T-cell (primary cell): ENCODE measurements at places on chromosomes 2 and 18.
A peak's percentile ranks its signal among the peaks of the same experiment; 100 is the strongest.

DNA sequence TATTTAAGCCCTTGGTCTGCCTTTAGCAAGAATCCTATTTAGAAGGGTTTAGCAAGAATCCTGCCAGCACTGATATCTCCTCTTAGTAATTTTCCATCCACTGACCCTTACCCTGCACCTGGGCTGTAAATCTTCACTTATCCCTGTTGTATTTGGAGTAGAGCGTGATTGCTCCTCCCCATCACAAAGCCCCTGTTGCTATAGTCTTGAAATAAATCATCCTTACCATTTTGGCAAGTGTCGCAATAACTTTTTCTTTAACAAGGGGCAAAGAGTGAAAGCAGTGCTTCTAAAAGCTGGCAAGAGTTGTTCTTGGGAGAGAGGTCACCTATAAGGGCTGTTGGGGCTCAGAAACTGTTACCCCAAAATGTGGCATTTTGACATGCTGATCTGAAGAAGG is 3.7 kb upstream of the SCTR start:
- H3K27ac ChIP-seq = no peak overlapping the region
- no peaks in the 10 kb centered on the region for H3K4me1 ChIP-seq
- peaks cover under 1% of the 10 kb centered on the region for H3K27me3 ChIP-seq
- H3K4me3 ChIP-seq = no peak overlapping the region

DNA sequence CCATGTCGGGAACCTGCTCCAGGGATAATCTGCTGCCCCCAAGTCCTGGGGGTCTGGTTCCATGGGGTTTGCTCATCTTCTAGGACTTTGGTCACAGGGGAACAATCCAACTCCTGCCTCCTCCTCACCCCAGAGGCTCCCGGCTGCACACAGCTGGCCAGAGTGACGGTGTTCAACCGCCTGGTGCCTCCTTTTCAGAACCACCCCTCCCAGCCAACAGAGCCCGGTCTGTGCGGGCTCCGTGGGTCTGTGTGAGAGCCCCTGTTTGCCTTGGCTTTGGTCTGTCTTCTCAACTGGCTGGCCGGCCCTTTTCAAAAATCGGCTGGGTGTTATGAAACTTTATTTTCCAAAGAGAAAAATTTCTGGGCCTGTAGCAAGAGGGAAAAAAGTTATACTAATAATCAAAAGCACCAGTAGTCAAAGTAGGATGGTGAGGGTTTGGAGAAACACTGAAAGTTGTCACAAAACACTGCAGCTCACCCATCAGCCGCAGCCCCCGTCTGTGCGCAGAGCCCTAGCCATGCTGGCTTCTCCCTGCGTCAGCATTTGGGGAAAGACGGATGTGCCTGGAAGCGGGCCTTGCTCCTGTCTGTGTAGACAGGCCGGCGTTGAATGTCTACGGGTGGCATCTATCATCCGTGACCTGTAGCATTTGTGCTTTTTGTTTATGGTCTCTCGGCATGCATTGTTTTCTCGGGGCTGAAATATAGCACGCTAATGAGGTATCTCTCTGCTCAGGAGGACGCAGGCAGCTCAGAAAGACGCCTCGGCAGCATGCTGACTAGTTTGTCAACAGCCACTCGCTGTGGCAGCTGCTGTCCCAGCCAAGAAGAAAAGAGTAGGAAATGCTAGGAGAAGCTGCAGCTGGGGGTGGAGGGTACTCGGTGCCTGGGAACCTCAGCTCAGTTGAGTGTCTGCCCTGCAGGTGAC is 138.6 kb downstream of the GLI2 start:
- H3K27ac ChIP-seq = no peak overlapping the region
- peaks cover 10% of the 10 kb centered on the region for H3K27me3 ChIP-seq
- no peak for DNase-seq
- H3K4me1 ChIP-seq = no peaks in the 10 kb centered on the region

- H3K4me3 ChIP-seq = no peak overlapping the region
- H3K27ac ChIP-seq = no peak overlapping the region
- no peak for DNase-seq
These were observed 33.4 kb upstream of the TMEM131 start for GRCh38 chr2:98028931-98029717.

DNA sequence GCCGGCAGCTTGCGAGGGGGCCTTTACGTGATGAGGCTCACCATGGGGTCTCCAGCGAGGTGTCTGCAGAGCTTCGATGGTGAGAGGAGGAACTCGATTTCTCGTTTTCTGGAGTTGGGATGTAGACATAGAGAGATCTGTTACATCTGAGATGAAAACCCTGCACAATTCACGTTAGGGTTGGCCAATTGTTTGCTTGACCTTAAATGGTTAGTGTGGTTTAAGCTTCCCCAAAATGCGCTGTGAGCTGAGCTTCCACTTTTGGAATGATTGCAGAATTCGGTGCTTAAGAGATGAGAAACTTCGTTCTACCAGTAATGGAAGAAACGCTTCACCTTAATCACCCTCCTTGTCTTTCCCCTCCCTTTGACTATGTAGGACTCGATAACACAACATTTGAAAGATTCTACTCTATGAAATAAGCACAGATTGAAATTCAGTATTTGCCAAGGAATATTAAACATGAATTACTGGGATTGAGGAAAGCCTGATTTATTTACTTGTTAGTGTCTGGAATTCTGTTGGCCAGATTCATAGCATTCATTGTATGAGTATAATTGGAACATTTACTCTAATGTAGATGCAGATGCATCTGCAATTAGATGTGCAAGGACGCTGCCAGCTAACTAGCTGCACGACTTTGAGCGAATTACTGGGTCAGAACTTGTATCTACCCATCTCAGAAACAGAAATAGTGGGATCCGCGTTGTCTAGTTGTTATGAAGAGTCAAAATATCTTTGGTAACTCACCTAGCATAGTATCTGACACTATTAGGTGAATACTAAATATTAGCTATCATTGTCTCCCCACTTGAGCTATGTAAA is 1.6 kb upstream of the KLF7 start:
- H3K27ac ChIP-seq = peak overlapping the region; percentile 90
- H3K36me3 ChIP-seq = no peaks in the 10 kb centered on the region
- DNase-seq = no peak
- peaks cover 19% of the 10 kb centered on the region for H3K27me3 ChIP-seq

DNA sequence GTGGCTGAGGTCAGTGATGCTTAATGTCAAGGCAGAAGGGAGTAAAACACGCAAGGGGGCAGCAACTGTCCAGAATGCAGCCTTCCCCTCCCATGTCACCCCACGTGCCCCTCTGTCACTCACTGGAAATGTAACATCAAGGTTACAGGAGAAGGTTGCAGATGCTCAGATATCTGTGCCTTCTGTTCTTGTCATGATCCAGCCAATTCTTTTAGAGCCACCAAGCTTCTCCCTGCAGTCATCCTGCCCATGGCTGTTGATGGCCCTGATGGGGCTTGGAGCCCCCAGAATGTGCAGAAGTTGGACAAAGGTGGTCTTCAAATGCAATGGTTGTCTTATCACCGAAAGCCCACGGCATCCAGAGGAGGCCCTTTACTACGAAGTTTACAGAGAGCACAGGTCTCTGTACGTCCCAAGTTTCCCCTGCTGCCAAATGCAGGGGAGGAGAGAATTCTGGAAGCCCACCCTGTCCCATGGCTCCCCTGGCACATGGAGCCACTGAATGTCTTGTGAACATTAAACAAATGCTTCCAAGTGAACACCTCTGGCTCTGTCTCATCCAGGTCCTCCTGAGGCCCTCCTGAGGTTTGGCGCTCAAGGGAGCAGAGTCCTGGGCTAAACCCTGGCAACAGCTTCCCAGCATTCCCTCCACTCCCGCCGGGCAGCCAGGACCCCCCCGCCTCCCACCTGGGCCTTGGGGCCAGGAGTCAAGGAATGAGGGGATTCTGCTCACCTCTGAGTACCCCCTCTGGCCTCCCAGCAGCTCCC is 4.5 kb upstream of the GPR55 start:
- no peak for DNase-seq
- H3K27ac ChIP-seq = no peak overlapping the region
- no peaks in the 10 kb centered on the region for H3K36me3 ChIP-seq
- H3K4me3 ChIP-seq = no peak overlapping the region
- H3K4me1 ChIP-seq = no peaks in the 10 kb centered on the region
- peaks cover 16% of the 10 kb centered on the region for H3K27me3 ChIP-seq

DNA sequence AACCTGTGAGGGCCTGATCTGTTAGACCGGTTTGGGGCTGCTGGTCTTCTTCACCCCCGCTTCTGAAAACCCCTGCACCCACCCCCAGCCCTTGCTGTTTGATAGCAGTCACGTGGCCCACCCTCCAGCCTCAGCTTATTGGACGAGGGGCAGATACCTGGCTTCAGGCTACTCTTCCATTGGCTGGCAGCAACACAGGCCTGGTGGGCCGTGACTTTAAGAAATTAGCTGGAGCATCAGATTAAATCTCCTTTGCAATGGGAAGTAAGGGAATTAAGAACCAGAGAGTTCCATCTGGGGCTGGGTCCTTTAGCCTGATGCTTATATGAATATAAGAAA is 107.3 kb downstream of the KLHL29 start:
- no peak overlapping the region for H3K27ac ChIP-seq
- no peaks in the 10 kb centered on the region for H3K36me3 ChIP-seq
- H3K4me1 ChIP-seq = peaks cover 12% of the 10 kb centered on the region
- DNase-seq = no peak
- no peak overlapping the region for H3K4me3 ChIP-seq

- no peak overlapping the region for H3K4me3 ChIP-seq
- no peaks in the 10 kb centered on the region for H3K36me3 ChIP-seq
- no peaks in the 10 kb centered on the region for H3K27me3 ChIP-seq
- no peak for DNase-seq
- H3K4me1 ChIP-seq = no peaks in the 10 kb centered on the region
These were observed 36.2 kb upstream of the HS6ST1 start for GRCh38 chr2:128354726-128355470.

- no peak for DNase-seq
- H3K27ac ChIP-seq = no peak overlapping the region
- H3K4me1 ChIP-seq = no peaks in the 10 kb centered on the region
- no peak overlapping the region for H3K4me3 ChIP-seq
These were observed 53.5 kb upstream of the PGAP1 start for GRCh38 chr2:196980001-196980400.

DNA sequence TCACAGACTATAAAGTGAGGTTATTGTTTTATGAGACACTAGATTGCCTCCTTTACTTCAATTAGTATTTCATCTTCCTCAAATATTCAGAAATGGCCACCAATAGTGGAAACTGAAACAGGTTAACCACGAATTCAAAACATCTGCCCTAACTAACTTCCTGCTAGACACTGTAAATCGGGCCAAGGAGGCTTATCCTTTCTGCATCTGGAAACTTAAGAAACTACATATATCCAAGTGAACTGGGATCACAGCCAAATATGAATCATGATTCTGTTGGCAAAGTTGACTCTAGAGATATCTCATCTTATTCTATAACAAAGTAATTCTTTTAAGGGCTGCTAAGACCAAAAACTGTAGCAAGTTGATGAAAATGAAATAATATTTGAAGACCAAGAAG is 136.6 kb upstream of the ZC3H15 start:
- H3K4me1 ChIP-seq = no peaks in the 10 kb centered on the region
- H3K4me3 ChIP-seq = no peak overlapping the region
- H3K36me3 ChIP-seq = no peaks in the 10 kb centered on the region
- H3K27me3 ChIP-seq = no peaks in the 10 kb centered on the region
- DNase-seq = no peak

GRCh38 chr2:206867006-206867405 is 72.3 kb upstream of the CPO start:
- H3K27ac ChIP-seq = no peak overlapping the region
- no peaks in the 10 kb centered on the region for H3K4me1 ChIP-seq
- H3K36me3 ChIP-seq = no peaks in the 10 kb centered on the region
- no peaks in the 10 kb centered on the region for H3K27me3 ChIP-seq

GRCh38 chr2:48838029-48838428 is 82.5 kb upstream of the LHCGR start:
- H3K4me1 ChIP-seq = no peaks in the 10 kb centered on the region
- H3K36me3 ChIP-seq = no peaks in the 10 kb centered on the region
- no peaks in the 10 kb centered on the region for H3K27me3 ChIP-seq
- DNase-seq = no peak
- no peak overlapping the region for H3K27ac ChIP-seq
- H3K4me3 ChIP-seq = no peak overlapping the region

GRCh38 chr2:176657393-176657792 is 388.2 kb downstream of the MTX2 start:
- H3K27me3 ChIP-seq = no peaks in the 10 kb centered on the region
- H3K4me1 ChIP-seq = no peaks in the 10 kb centered on the region
- DNase-seq = no peak
- H3K4me3 ChIP-seq = no peak overlapping the region

DNA sequence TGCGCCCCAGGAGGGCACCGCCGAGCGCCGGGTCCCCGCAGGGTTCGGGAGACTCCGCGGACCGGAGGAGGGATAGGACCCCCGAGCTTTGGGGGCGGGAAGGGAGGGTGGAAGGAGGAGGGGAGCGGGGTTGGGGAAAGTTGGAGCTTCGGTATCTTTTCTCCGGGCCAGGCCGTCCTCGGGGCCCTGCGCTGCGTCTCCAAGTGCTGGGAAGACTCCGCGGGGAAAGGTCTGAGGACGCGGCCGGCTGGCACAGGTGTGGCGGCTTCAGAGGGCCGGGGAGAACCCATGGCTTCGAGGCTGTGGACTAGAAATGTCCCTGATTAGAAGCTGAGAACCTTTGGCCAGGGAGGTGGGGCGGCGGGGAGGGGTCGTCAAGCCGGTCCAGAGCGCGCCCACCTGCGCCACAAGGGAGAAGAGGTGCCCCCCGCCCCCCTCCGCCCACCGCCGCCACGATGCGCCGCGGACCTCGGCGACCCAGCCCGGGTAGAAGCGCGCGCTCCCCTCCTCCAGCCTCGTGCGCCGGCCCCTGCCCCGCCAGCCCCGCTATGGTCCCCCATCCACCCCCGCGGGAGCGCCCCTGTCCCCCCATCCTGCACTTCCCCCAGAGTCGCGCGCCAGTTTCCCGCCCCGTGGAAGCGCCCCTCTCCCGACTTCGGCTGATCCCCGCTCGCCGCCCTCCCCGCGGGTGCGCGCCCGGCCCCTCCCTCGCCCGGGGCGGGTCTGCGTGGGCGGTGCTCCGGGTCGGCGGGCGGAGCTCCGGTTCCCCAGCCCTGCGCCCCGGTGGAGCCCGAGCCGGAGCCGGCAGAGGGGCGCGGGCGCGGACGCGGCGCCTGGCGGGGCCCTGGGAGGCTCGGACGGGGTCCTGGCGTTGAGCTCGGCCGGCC is at the start of gene SNTG2:
TSS of gene SNTG2 (plus strand) at position 770 of the 887 bp plus-strand sequence. CDS start 148 bp downstream, outside the sequence.
- H3K27ac ChIP-seq = no peak within 1 kb of the TSS
- DNase-seq = peak; percentile 65
- H3K4me1 ChIP-seq = peaks cover 23% of the 10 kb centered on the region
- no peaks in the 10 kb centered on the region for H3K36me3 ChIP-seq
- peak within 1 kb of the TSS; percentile 55 for H3K4me3 ChIP-seq
- peaks cover 12% of the 10 kb centered on the region for H3K27me3 ChIP-seq

DNA sequence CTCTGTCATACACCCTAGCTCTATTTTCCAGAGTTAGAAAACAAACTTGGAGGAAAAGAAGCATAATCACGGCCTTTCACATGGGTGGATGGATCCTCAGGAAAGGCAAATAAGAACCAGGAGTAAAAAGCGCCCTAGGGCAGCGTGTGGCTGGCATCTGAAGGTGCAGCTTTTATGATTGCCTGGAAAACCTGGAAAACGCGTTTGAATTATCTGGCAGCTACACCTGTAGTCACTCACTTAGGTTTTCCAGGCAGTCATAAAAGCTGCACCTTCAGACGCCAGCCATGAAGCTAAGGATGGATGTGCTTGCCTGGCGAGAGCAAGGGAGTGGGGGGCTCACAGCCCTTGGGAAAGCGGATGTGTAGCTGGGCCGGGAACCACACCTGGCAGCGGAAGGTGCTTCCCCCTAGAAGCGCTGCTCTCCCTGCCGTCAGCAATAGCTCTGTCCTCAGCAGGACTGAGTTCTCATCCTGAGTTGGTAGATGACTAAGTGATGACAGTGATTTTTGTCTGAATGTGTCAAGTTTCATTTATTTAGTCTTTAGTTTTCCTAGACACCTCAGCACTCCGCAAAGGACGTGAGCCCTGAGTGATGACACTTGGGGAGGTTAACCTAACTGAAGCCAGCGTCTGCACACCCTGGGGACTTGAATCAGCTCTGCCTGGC is 82.0 kb downstream of the DCDC2C start:
- no peak overlapping the region for H3K27ac ChIP-seq
- H3K4me3 ChIP-seq = no peak overlapping the region
- no peaks in the 10 kb centered on the region for H3K36me3 ChIP-seq
- DNase-seq = no peak
- no peaks in the 10 kb centered on the region for H3K27me3 ChIP-seq
